ENCODE measurements at places on chromosomes 16 and 17.

DNA sequence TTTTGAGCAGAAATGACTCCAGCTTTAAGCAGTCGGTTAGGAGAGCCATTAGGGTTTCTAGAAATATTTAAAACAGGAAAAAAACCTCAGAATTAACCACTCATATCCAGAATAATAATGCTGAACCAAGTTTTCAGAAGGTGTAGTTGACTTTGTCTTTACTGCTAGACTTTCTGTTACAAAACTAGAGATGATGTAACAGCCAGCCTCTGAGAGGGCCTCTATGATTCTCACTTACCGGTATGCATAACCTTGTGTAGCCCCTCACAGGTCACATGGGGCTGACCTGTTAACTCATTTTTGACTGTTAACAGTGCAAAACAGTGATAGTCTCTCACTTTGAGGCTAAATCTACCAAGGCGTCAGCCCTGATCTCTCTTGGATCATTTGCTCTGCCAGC, 74.3 kb downstream of the TEX14 start:
- no peak for DNase-seq

DNA sequence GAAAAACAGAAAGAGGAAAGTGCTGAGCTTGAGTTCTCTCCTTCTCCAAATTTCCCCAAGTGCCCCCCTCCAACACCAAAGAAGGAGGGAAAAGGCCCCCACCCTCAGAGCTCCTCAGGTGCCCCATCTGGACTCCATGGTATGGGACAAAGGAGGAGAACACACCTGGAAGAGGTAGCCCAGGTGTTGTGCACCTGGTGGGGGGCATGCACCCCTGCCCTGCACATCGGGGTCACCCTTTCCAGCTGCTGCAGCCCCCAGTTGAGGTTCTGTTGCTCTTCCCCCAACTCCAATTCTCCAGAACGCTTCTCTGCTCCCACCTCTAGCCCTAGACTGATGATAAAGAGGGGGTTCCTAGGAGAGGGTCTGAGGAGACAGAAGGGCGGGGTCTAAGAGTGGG, 3.0 kb upstream of the COL1A1 start:
- no peak for DNase-seq

GRCh38 chr17:78844301-78845005, 3.8 kb upstream of the USP36 start:
- no peak for DNase-seq

- DNase-seq: peak; percentile 45
Observed at GRCh38 chr16:11181899-11182279, 74.1 kb downstream of the SOCS1 start.

- no peak for DNase-seq
Observed at GRCh38 chr16:22946433-22946832, 132.5 kb downstream of the HS3ST2 start.

DNA sequence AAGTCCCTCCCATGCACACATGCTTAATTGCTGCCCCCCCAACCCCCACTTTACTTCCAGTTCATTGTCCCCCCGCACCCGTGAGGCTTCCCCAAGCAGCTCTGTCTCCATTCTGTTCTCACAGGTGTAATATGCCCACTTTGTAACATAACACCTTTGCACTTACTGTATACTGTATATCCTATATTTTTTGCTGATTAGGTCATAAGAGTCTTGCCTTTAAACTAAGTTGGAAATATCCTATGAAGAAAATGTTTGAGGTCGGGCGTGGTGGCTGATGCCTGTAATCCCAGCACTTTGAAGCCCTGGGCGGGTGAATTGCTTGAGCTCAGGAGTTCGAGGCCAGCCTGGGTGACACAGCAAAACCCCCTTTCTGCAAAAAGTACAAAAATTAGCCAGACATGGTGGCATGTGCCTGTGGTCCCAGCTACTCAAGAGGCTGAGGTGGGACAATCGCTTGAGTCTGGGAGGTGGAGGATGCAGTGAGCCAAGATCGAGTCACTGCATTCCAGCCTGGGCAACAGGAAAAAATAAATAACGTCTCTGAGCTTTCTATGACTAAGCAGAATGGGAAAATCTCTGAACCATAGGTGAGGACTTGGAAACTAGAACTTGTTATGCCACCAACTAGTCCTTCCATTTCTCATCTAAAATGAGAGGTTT, 76.1 kb downstream of the TNRC6C start:
- no peak for DNase-seq

DNA sequence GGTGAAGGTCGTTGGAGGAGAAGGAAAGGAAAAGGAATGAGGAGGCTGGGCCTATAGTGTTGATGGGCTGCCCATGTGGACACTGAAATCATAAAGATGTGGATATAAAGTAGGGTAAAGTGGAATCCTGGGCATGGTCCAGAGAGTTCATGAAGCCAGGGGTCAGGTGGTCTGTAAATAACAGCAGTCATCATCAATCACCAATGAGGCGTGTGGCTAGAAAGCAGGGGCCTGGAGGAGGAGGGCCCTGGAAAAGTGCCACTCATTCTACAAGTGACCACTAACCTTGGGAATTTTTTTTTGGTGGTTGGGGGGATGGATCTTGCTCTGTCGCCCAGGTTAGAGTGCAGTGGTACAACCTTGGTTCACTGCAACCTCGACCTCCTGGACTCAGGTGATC, 115.3 kb upstream of the NOL11 start:
- no peak for DNase-seq

- DNase-seq: no peak
Observed at GRCh38 chr17:36506249-36506826, 19.9 kb downstream of the ZNHIT3 start.

DNA sequence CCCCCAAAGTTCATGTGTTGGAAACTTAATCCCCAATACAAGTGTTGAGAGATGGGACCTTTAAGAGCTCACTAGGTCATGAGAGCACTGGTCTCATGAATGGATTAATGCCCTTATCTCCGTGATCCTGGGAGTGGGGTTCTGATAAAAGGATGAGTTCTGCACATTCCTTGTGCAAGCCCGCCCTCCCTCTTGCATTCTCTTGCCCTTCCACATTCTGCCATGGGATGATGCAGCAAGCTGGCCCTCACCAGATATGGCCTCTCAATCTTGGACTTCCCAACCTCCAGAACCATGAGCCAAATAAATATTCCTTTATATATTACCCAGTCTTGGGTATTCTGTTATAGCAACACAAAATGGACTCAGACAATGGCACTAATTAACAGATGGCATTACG, 14.1 kb downstream of the GLG1 start:
- no peak for DNase-seq

- no peak for DNase-seq
Observed at GRCh38 chr17:82294064-82294773, 20.7 kb upstream of the CSNK1D start.

GRCh38 chr17:31595666-31596381, 204.3 kb downstream of the RAB11FIP4 start:
- DNase-seq: no peak

- peak; percentile 93 for DNase-seq
Observed at GRCh38 chr17:80822700-80823410, 168.8 kb upstream of the CHMP6 start.

DNA sequence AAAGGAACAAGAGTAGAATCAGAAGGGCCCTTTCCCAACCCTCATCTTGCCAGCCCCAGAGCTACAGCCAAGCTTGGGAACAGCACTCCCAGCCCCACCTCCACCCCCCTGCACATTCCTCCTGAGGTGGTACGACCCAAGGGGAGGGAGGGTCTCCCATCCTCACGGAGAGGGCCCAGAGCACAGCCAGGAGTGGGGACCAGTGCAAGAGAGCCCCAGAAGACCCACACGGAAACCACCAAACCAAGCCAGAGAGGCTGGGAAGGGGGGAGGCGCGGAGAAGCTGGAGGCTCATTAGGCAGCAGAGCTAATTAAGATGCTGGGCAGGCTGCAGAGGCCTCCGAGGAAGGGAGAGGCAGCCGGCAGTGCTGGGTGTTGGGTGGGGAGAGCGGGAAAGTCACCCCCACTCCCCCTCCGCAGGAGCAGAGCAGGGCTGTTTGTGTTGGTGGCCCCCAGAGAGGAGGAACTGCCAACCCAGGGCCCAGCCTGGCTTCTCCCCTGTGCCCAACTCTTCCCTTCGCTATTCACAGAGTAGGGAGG, 2.4 kb downstream of the CACNB1 start:
- DNase-seq: no peak

- DNase-seq: no peak
Observed at GRCh38 chr16:883781-884180, 83.2 kb upstream of the GNG13 start.

DNA sequence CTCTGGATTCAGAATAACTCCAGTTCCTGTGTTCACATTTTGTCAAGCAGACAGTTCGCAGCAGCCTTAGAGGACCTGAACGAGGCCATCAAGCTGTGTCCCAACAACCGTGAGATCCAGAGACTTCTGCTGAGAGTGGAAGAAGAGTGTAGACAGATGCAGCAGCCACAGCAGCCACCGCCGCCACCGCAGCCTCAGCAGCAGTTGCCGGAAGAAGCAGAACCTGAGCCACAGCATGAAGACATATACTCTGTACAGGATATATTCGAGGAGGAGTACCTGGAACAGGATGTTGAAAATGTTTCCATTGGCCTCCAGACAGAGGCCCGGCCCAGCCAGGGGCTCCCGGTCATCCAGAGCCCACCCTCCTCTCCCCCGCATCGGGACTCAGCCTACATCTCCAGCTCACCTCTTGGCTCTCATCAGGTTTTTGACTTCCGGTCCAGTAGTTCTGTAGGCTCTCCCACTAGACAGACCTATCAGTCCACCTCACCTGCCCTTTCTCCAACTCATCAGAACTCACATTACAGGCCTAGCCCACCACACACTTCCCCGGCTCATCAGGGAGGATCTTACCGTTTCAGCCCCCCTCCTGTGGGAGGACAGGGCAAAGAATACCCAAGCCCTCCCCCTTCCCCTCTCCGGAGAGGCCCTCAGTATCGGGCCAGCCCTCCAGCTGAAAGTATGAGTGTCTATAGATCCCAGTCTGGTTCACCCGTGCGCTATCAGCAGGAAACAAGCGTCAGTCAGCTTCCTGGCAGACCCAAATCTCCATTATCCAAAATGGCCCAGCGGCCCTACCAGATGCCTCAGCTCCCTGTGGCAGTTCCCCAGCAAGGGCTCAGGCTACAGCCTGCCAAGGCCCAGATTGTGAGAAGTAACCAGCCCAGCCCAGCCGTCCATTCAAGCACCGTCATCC, 25.9 kb downstream of the CYB561 start:
- no peak for DNase-seq

DNA sequence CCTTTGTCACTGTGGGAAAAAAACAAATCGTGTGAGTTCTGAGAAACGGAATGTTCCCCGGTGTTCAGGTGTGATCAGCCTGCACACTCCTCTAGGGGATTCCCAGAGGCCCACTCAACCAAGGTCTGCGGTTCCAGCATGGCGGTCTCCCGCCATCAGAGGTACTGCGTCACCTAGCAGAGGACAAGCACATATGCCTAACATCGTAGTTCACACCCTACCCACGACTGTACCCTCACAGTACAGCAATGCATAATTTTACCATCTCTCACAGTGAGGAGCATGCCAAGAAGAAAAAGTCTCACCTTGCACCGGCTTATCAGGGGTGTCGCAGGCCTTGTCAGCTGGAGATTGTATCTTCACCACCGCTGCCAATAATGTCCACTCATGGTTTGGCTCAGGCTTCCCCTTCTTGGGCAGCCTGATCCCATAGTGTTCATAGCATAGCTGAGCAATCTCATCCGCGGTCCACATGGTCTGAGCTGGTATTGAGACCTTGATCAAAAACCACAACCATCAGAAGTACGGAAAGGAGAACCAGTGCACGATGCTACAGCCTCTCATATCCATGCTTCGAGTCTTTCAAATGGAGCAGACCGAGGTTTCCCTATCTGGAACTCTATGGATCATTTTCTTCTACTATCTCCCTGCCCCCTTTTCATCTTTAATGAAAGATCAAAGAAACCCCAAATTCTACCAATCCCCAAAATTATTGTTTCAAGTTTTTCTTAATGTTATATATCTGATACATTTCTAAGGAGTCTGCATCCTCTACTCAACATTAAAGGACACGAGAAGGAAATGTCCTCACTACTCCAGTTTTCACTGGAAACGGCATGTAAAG, 2.5 kb downstream of the ADAT1 start:
- peak; percentile 12 for DNase-seq

DNA sequence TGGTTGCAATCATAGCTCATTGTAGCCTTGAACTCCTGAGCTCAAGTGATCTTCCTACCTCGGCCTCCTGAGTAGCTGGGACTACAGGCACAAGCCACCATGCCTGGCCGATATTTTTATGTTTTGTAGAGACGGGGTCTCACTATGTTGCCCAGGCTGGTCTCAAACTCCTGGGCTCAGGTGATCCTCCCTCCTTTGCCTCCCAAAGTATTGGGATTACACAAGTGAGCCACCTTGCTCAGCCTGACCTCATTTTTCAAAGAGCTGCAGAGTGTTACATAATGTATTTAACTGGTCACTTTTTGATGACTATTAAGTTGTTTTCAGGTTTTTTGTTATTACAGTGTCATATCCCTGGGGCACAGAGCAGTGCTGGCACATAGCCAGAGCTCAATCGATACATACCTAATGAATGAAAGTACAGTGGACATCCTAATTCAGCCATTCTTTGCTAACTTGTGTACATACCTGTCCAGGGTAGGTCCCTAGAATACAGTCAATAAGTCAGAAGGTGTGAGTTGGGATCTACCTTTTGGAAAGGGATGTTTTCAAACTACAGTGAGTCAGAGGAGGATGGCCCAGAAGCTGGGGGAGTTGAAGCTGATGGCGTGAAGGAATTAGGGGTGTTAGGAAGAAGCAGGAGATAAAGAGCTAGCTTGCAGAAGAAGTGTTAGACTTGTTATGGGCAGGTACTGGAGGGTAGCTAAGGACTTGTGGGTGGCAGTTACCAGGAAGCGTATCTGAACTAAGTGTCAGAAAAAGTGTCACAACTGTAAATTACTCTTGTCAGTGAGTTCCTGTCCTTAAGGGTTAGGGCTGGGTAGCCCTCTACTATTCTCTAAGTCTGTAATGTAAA, 20.1 kb upstream of the CYLD start:
- DNase-seq: no peak

GRCh38 chr16:2786061-2786825, 1.1 kb downstream of the PRSS33 start:
- no peak for DNase-seq

GRCh38 chr16:9122342-9122741, 30.9 kb downstream of the HAPSTR1 start:
- no peak for DNase-seq

DNA sequence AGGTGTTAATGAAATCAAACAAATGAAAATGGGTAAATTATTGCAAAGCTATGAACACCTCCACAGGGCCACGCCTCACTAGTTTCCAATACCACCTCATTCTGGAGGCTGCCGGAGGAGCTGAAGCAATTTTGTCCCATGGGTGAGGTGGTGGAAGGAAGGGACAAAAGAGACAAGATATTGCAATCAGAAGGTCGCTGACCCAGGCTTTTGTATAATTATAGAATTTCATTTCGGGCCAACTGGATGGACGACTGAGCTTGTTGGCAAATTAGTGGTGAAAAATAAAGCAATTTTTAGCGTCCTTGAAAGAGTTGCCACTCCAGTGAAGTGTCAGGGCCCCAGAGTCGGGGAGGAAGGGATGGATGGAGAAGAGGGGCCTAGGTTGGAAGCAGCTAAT, 147.9 kb downstream of the CYLD start:
- DNase-seq: no peak

DNA sequence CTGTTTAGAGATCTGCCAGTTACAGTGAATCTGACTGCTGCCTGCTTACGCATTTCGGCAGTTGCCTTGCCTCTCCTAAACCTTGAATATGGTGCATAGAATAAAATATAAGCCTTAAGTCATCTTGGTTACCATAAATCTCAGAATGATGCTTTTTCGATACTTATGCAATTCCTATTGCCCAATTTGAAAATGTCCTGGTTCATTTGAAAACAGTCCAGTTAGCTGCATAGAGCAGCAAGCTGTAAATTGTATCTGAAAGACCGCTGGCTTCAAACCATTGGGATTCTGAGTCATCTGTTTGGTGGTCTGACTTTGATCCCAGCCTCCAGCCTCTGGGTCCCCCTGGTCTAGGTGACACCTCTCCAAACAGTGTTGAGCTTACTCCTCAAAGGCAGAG, 2.7 kb upstream of the PRKCA start:
- no peak for DNase-seq

All from KBM-7 (cell line).